A673 (cell line): ENCODE measurements at places on chromosomes 16 and 17. TPM values are rescaled to one million over a fixed set of nuclear protein-coding genes. Genes with fewer than 3 reads are reported as not detected.

DNA sequence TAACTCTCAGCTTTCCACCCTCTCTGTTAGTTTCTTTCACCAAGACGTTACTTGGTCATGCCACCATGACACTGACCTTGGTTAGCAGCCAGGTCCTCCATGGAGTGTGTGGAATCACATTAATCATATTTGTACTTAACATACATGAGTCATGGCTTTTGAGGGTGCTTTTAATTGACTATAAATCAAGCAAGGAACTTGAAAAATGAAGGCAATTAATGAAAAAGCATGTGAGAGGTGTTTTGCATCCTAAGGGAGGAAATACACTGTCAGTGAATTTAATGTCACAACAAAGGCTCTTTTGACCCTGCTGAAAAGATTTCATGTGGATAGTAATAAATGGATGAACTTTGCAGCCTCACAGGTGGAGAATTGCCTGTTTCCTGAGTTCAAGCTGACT lies 240.7 kb downstream of the CDH13 start:
- no peaks in the 10 kb centered on the region for H3K27me3 ChIP-seq
- H3K36me3 ChIP-seq: no peaks in the 10 kb centered on the region
- H3K27ac ChIP-seq: no peak overlapping the region
- no peaks in the 10 kb centered on the region for H3K4me1 ChIP-seq

- no peaks in the 10 kb centered on the region for H3K4me1 ChIP-seq
- no peak for DNase-seq
- H3K36me3 ChIP-seq: no peaks in the 10 kb centered on the region
- no peak overlapping the region for H3K4me3 ChIP-seq
- no peaks in the 10 kb centered on the region for H3K27me3 ChIP-seq
Measured at GRCh38 chr16:57357330-57358085, 1.1 kb upstream of the CCL22 start.

DNA sequence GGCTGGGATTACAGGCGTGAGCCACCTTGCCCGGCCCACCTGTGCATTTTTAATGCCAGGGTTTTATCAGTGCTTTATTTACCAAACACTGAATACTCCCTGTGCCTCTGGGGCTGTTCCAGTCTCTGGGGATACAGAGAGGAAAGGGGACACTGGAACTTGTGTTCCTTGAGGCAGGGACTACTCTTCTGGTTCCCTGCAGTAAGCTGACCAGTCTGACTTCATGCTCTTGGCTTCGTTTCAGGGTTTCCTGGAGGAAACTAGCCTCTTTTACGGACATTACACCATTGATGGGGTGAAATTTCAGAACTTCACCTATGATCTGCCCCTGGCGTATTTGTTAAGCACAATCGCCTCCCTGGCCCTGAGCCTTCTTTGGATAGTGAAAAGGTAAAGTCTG lies 37.4 kb upstream of the COQ7 start:
- no peaks in the 10 kb centered on the region for H3K4me1 ChIP-seq
- H3K27me3 ChIP-seq: no peaks in the 10 kb centered on the region

DNA sequence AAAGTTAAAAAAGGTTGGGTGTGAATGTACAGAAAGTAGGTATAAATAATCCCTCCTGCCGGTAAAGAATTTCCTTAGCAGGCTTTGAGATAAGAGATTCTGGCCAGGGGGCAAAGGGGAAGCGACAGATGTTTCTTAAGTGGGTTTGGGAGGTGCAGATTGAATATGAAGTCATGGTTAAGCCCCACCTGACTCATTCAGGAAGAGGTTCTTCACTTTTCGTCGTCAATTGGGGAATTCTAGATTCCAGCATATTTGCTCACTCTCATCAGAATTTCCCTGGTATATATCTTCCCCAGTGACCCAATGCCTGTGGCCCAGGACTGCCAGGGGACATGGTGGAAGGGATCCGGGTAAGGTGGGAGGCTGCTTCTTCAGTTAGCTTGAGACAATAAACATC lies 127.8 kb downstream of the CPPED1 start:
- H3K36me3 ChIP-seq: no peaks in the 10 kb centered on the region
- DNase-seq: no peak
- H3K27me3 ChIP-seq: no peaks in the 10 kb centered on the region
- no peak overlapping the region for H3K27ac ChIP-seq

DNA sequence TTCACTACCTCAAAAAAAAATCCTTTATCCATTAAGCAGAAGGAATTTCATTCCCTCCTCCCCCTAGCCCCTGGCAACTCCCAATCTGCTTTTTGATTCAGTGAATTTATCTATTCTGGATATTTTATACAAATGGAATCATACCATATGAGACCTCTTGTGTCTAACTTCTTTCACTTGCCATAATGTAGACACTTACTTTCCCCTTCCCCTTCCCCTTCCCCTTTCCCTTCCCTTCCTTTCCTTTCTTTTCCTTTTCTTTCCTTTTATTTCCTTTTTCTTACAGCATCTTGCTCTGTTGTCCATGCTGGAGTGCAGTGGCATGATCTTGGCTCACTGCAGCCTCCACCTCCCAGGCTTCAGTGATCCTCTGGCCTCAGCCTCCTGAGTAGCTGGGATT lies 50.5 kb downstream of the PSMD12 start:
- DNase-seq: no peak
- H3K36me3 ChIP-seq: no peaks in the 10 kb centered on the region
- no peak overlapping the region for H3K27ac ChIP-seq
- no peak overlapping the region for H3K4me3 ChIP-seq
- peaks cover 5% of the 10 kb centered on the region for H3K4me1 ChIP-seq

DNA sequence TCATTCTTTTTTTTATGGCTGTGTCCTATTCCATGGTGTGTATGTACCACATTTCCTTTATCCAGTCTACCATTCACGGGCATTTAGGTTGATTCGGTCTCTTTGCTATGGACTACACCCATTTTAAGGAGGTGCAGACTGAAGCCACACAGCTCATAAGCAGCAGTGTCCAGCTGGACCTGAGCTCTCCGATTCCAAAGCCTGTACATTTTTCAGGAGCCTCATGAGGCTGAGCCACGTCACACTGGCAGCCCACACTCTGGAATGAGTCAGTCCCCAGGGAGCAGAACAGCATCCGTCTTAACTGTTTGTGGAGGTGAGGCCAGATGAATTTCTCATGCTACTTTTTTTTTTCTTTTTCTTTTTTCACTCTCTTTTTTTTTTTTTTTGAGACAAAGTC lies 116.1 kb downstream of the C16orf95 start:
- H3K36me3 ChIP-seq: no peaks in the 10 kb centered on the region
- H3K4me1 ChIP-seq: no peaks in the 10 kb centered on the region
- H3K27ac ChIP-seq: no peak overlapping the region
- DNase-seq: peak; percentile 83

DNA sequence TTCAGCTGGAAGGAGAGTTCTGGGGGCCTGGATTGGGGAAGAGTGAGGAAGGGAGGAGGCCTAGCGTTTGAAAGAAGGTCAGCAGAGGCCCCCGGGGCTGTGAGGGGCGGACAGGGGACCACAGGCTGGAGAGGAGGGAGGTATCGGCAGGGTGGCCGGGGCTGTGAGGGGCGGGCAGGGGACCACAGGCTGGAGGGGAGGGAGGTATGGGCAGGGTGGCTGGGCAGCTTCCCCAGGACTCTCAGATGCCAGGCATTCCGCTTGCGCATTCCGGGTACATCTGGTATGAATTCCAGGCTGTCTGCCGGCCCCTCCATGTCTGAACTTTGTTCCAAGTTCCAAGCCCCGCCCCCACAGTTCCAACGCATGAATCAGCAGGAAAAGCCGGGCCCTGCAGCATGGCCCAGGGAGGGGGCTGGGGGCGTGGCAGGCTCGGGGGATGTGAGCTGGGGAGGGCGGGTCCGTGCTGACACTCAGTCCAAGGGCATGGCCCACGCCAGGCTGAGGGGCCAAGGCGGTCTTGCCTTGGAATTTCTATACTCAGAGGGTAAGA lies 4.3 kb upstream of the TLCD2 start:
- peak; percentile 98 for DNase-seq
- peaks cover 6% of the 10 kb centered on the region for H3K36me3 ChIP-seq
- H3K27me3 ChIP-seq: no peaks in the 10 kb centered on the region
- H3K4me3 ChIP-seq: peak overlapping the region; percentile 60
- H3K27ac ChIP-seq: peak overlapping the region; percentile 85

GRCh38 chr17:42361781-42362186 lies 26.5 kb downstream of the STAT3 start:
- H3K36me3 ChIP-seq: no peaks in the 10 kb centered on the region
- no peaks in the 10 kb centered on the region for H3K27me3 ChIP-seq
- DNase-seq: no peak
- peaks cover 3% of the 10 kb centered on the region for H3K4me1 ChIP-seq

DNA sequence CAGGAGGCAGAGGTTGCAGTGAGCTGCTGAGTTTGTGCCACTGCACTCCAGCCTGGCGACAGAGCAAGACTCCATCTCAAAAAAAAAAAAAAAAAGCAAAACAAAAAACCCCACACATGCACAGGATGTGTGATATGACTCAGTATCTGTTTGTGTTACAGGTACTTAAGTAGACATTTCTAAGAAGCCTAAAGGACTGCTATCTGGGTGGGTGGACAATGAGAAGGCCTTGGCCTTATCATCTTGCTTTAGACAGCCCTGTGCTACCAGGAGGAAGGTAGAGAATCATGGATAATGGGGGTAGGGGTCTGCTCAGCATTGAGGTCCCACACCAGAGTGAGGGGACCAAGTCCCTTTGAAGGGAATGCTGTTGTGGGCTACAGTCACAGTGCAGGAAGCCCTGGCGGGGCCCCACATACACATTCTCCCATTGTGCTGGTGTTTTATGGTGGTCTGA lies 26.7 kb downstream of the PLD6 start:
- H3K27me3 ChIP-seq: no peaks in the 10 kb centered on the region
- H3K4me1 ChIP-seq: no peaks in the 10 kb centered on the region
- H3K27ac ChIP-seq: no peak overlapping the region
- no peak for DNase-seq

DNA sequence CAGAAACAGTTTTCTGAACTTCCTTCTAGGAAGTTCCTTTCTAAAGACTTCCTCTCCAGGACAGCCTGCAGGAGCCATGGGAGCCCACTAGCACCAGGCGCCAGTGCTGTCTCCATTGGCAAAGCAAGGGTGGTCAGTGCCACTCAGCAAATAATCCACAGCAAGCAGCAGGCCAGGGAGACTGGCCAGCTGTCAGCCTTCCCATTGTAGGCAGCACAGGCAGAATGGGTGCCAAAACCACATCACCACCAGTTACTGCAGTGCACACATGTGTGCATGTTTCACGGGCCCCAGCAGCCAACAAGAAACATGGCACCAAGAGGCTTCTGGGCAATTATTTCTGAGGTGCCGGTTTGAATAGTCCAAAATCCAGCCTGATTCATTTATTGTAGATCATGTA lies 26.7 kb downstream of the DNASE1 start:
- H3K36me3 ChIP-seq: peaks cover 73% of the 10 kb centered on the region
- H3K4me1 ChIP-seq: no peaks in the 10 kb centered on the region
- no peak for DNase-seq
- no peak overlapping the region for H3K27ac ChIP-seq
- no peaks in the 10 kb centered on the region for H3K27me3 ChIP-seq

GRCh38 chr17:60641810-60642220 lies 35.8 kb upstream of the BCAS3 start:
- H3K4me1 ChIP-seq: peaks cover 7% of the 10 kb centered on the region
- no peaks in the 10 kb centered on the region for H3K27me3 ChIP-seq
- DNase-seq: peak; percentile 90
- H3K27ac ChIP-seq: no peak overlapping the region

DNA sequence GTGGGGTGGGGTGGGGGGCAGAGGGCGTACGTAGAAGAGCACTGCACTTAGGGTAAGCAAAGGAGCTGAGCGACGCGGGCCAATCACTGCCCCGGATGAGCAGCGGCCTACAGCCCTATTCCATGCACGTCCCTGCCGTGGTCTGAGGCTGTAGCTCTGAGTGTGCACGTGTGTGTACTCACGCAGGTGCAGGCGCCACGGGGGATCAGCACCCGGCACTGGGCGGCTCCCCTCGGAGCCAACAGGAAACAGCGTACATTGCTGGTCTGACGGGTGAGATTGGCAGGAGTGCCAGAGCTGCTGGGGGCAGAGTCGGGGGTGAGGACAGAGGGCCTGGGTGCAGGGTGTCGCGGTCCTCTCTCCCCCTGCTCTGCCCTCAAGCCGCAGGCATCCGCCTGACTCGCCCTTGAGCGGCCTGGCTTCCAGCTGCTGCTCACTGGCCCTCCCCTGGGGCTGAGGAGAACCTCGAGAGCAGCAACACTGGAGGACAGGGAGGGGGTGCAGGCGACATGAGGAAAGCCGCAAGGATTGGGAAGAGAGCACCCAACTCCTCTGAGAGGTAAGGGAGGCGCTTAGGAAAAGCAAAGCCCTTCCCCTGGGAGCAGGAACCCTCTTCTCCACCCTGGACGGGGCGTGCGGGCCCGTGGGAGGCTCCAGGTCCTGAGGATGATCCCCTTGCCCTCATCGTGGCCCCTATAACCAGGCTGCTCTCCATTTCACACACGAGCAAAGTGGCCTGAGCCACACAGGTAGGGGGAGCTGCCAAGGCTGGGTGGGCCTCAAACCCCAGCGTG lies 57.8 kb downstream of the ENGASE start:
- no peak overlapping the region for H3K4me3 ChIP-seq
- H3K27ac ChIP-seq: no peak overlapping the region

DNA sequence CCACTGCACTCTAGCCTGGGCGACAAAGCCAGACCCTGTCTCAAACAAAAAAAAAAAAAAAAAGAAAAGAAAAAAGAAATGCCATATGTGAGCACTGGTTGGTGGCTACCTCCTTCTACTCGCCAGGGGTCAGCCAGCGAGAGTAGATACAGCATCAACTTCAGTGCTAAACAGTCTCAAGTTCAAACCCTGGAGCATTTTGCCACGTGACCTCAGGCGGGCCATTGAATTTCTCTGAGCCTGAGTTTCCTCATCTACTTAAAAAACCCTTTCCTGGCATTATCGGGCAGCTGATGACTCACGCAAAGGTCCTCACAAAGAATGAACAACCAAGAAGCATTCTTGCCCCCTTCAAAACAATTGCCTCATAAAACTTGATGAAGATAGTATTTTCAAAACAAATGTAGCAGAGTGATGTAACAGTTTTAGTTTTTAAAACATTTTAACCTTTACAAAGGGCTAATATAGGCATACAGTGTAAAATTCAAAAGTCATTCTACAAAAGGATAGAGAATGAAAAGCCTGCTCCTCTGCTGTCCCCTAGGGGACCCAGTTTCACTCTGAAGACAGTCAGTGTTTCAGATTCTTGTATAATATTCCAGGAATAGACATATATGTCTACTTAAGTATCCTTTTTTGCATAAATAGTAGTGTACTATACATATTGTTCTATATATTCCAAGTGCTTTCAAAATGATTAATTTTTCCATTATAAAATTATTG lies 28.4 kb downstream of the DNAH2 start:
- H3K36me3 ChIP-seq: no peaks in the 10 kb centered on the region
- DNase-seq: peak; percentile 82
- H3K4me1 ChIP-seq: peaks cover 5% of the 10 kb centered on the region
- no peak overlapping the region for H3K4me3 ChIP-seq
- no peak overlapping the region for H3K27ac ChIP-seq

- no peak overlapping the region for H3K4me3 ChIP-seq
- no peak for DNase-seq
- H3K27me3 ChIP-seq: peaks cover 18% of the 10 kb centered on the region
- no peaks in the 10 kb centered on the region for H3K36me3 ChIP-seq
Measured at GRCh38 chr17:36777118-36777517, 160.2 kb upstream of the LHX1 start.

SLC47A1 gene
- 1.9 and 2.1 TPM in 2 replicates for total RNA-seq

HP gene
- total RNA-seq: not detected in 2 replicates
